ENCODE measurements at places on chromosomes 13 and 19. TPM values are rescaled to one million over a fixed set of nuclear protein-coding genes. Genes with fewer than 3 reads are reported as not detected.

DNA sequence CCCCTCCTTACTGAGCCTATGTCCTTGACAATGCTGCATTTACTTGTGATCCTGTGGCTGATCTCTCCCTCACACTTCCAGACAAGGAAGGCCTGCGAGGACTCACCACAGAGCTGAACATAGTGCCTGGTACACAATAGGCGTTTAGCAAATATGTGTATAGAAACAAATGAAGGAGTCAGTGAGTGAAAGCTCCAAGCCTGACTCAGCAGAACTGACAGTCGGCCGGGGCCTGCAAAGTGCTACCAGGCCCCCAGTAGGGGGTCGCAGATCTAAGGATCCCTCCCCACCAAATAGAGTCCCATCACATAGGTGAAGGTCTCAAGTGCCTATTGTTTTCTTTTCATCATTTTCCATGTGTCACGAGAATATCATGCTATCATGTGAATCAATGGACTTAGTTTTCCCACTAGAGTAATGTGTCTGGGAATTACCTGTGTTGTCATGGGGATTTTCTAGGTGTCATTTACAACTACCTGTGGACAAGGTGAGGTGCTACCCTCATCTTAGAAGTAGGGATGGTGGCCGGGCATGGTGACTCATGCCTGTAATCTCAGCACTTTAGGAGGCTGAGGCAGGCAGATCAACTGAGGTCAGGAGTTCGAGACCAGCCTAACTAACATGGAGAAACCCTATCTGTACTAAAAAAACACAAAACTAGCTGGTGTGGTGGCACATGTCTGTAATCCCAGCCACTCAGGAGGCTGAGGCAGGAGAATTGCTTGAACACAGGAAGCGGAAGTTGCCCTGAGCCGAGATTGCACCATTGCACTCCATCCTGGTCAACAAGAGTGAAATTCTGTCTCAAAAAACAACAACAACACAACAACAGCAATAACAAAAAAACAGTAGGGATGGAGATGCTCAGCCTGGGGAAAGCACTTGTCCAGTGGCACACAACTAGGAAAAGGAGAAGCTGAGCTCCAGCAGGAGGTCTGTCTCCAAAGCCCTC lies 50.3 kb upstream of the CYP2A7 start:
- DNase-seq, result no peak

GRCh38 chr19:1054102-1055027 lies 12.6 kb upstream of the ARHGAP45 start:
- no peak for DNase-seq

GRCh38 chr19:28878862-28879566 lies 333.9 kb downstream of the UQCRFS1 start:
- peak; percentile 13 for DNase-seq

DNA sequence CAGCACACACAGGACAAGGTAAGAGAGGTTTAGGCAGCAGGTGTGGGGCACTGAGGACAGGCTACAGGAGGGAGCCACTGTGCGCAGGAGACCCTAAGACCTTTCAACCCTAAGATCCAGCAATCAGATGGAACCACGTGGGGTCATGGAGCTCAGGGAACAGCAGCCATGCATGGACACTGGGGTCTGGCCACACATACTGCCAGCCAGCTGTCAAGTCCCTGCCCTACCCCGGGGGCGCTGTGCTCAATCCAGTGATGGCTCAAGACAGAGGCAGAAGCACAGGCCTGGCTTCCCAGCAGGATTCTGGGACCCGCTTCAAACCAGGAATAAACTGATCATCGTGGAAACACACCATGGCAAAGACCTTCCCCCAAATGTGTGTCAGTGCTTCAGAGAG lies 25.5 kb upstream of the EPHX3 start:
- DNase-seq, result no peak

Gene CGB3
- total RNA-seq, result not detected

Gene EXOC3L2
- 2.2 TPM for total RNA-seq
